ENCODE measurements at places on chromosomes 16 and 17. TPM values are rescaled to one million over a fixed set of nuclear protein-coding genes. Genes with fewer than 3 reads are reported as not detected.
A peak's percentile ranks its signal among the peaks of the same experiment; 100 is the strongest.

DNA sequence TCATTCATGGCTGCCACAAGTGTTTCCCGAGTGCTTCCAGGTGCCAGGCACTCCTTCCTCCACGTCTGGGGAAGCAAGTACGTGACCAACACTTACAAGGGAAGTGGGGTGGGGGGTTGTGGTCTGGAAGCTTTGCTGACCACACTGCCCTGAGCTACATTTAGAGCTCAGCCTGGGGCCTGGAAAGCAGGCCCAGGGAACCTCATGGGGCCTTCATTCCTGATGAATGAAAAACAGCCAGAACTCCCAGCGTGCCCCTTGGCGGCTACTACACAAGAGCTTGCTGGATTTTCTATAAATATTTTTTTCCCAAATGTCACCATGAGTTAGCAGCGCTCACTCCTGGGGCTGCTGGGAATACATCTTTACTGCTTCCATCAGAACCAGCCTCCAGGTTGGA lies 73.3 kb downstream of the ABCC12 start:
- no peaks in the 10 kb centered on the region for H3K27me3 ChIP-seq
- H3K4me3 ChIP-seq = no peak overlapping the region

The MYOCD gene
- total RNA-seq = 1.2 TPM

- peaks cover 100% of the 10 kb centered on the region for H3K27me3 ChIP-seq
- H3K4me1 ChIP-seq = peaks cover 50% of the 10 kb centered on the region
- no peaks in the 10 kb centered on the region for H3K36me3 ChIP-seq
- no peak within 1 kb of the TSS for H3K27ac ChIP-seq
- no peak for DNase-seq
Observed at GRCh38 chr17:48589831-48590606, at the start of gene HOXB3. Gene HOXB3, minus strand, starts transcription at chr17:48590241. Its CDS starts 37,767 bp downstream, at chr17:48552474.

GRCh38 chr17:57892146-57892819 lies 42.4 kb upstream of the MRPS23 start:
- peak; percentile 96 for DNase-seq
- peak overlapping the region; percentile 95 for H3K27ac ChIP-seq
- peak overlapping the region; percentile 10 for H3K4me3 ChIP-seq
- H3K27me3 ChIP-seq = no peaks in the 10 kb centered on the region
- peaks cover 18% of the 10 kb centered on the region for H3K4me1 ChIP-seq
- no peaks in the 10 kb centered on the region for H3K36me3 ChIP-seq

DNA sequence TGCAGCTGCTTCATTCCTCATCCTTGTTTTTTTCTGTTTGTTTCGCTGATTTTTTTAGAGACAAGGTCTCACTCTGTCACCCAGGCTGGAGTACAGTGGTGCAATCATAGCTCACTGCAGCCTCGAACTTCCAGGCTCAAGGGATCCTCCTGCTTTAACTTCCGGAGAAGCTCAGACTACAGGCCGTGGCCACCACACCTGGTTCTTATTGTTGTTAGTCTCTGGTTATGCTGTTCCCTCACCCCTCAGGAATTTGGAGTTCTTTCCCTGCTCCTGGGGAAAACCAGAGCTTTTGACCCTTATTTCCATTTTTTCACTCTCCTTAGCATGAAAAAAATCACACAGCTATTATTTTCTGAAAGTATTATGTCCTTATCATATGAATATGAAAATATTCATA lies 1.8 kb downstream of the ODF4 start:
- no peak for DNase-seq
- H3K4me3 ChIP-seq = no peak overlapping the region
- H3K27me3 ChIP-seq = no peaks in the 10 kb centered on the region

The HBZ gene
- 0.52 TPM for total RNA-seq

GRCh38 chr16:2964475-2965336 lies 631 bp downstream of the KREMEN2 start:
- peak overlapping the region; percentile 89 for H3K4me3 ChIP-seq
- peaks cover 38% of the 10 kb centered on the region for H3K27me3 ChIP-seq
- H3K4me1 ChIP-seq = peaks cover 15% of the 10 kb centered on the region
- H3K27ac ChIP-seq = no peak overlapping the region
- no peaks in the 10 kb centered on the region for H3K36me3 ChIP-seq

GRCh38 chr16:64061621-64062020 lies 1060.2 kb downstream of the CDH11 start:
- H3K27me3 ChIP-seq = no peaks in the 10 kb centered on the region
- no peaks in the 10 kb centered on the region for H3K36me3 ChIP-seq
- no peak for DNase-seq
- H3K4me1 ChIP-seq = no peaks in the 10 kb centered on the region

GRCh38 chr16:53920988-53921387 lies 217.0 kb downstream of the FTO start:
- H3K27ac ChIP-seq = no peak overlapping the region
- DNase-seq = no peak
- H3K27me3 ChIP-seq = no peaks in the 10 kb centered on the region
- H3K4me1 ChIP-seq = peaks cover 16% of the 10 kb centered on the region
- no peak overlapping the region for H3K4me3 ChIP-seq

DNA sequence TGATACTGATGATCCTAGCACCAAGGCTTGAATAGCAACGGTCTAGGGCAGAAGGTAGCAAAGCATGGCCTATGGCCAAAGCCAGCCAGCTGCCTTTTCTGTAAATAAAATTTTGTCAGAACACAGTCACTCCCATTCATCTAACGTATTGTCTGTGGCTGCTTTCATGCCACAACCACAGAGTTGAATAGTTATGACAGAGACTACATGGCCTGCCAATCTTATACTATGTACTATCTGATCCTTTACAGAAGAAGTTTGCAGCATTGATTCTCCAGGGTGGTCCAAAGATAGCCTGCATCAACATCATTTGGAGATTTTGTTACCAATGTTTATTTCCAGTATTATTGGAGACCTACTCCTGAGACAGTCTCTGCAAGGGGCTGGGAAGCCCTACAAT lies 19.9 kb upstream of the MMD start:
- H3K27me3 ChIP-seq = no peaks in the 10 kb centered on the region
- H3K27ac ChIP-seq = no peak overlapping the region
- H3K36me3 ChIP-seq = peaks cover 6% of the 10 kb centered on the region

DNA sequence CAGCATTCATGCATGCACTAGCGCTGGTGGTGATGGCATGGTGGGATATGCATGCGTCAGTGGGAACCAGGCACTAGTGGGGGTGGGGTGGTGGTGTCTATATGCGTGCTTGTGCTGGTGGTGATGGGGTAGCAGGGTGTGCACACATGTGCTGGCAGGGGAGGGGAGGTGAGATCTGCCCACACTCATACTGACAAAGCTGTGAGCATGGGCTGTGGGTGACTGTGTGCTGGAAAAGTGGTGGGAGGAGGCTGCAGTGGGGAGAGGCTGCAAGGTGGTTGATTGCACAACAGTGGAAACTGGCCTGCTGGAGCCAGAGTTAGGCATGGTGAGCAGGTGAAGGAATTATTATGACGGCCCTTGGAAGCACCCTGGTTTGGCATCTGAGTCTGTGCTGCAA lies 31.3 kb upstream of the TEKT1 start:
- no peak overlapping the region for H3K27ac ChIP-seq
- no peak overlapping the region for H3K4me3 ChIP-seq
- H3K4me1 ChIP-seq = peaks cover 4% of the 10 kb centered on the region
- no peak for DNase-seq
- peaks cover 3% of the 10 kb centered on the region for H3K27me3 ChIP-seq

DNA sequence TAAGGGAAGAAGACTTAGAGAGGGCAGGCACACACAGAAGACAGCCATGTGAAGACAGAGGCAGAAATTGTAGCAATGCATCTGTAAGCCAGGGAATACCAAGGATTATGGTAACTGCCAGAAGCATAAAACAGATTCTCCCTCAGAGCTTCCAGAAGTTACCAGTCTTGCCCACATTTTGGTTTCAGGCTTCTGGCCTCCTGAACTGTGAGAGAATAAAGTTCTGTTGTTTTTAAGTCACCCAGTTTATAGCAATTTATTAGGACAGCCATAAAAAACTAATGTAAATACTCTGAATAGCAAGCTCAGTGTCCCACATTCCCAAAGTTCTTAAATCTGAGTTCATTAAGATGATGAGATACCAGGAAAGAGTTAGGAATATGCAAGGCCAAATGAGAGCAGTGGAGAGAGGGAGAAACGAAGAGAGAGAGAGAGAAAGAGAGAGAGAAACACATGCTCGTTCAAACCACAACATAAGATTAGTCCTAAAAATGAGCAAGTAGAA lies 123.4 kb downstream of the HS3ST3A1 start:
- peaks cover 31% of the 10 kb centered on the region for H3K36me3 ChIP-seq
- H3K4me3 ChIP-seq = no peak overlapping the region
- 0 out of 2 replicates have a peak, but pooled peaks cover 4% of the 10 kb centered on the region for H3K27me3 ChIP-seq
- no peak overlapping the region for H3K27ac ChIP-seq
- no peaks in the 10 kb centered on the region for H3K4me1 ChIP-seq

DNA sequence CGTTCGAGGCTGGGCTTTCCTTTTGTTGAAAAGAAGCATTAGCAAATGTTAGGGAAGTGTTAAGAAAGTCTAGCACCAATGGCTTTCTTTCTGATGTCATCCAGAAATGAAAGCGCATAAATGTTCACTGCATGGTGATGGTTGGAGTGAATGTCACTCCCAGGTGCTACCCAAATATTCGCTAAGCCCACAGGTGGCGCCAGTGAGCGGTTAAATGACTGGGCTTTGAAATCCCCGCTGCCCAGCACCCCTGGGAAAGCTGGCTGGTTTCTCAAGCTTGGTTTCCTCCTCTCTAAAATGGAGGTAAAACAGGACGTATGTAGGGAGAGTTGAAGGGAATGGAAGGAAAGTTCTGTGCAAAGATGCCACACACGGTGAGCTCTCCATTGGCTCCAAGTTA lies 104.4 kb downstream of the IRX5 start:
- no peak overlapping the region for H3K4me3 ChIP-seq
- H3K36me3 ChIP-seq = no peaks in the 10 kb centered on the region
- H3K27me3 ChIP-seq = no peaks in the 10 kb centered on the region
- H3K27ac ChIP-seq = no peak overlapping the region
- no peaks in the 10 kb centered on the region for H3K4me1 ChIP-seq

- H3K4me3 ChIP-seq = no peak overlapping the region
- no peaks in the 10 kb centered on the region for H3K27me3 ChIP-seq
- H3K36me3 ChIP-seq = peaks cover 24% of the 10 kb centered on the region
Observed at GRCh38 chr16:28981517-28981916, 3.3 kb upstream of the LAT start.

DNA sequence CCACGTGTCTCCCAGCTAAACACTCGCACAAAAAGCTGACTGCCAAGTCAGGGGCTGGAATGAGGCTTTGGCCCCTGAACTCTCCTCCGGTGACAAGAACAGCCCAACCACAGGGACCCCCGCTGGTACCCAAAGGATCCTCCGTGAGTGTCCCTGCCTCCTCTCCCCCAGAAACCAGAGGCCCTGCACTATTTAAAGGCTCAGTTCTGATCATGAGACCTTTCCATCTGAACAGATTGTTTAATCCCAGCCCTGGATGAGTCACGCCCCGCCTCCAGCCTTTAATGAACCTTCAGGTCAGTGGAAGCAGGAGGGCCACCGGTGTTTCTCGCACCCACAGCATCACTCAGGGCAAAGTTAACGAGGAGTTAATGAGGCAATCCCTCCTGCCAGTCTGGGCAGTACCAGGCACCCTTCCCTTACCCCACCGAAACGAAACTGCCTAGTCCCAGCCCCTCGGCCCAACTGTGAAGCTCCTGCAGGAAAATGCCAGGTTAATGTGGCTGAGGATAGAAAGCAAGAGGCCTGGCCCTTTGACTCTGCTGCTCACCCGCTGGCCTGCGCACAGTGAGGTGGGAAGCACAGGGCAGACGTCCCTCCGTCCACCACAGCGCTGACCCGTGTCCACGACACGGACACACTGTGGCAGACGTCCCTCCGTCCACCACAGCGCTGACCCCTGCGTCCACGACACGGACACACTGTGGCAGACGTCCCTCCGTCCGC lies 32.4 kb downstream of the TIMM22 start:
- peaks cover 5% of the 10 kb centered on the region for H3K4me1 ChIP-seq
- peaks cover 18% of the 10 kb centered on the region for H3K27me3 ChIP-seq
- H3K36me3 ChIP-seq = no peaks in the 10 kb centered on the region
- DNase-seq = no peak
- H3K4me3 ChIP-seq = no peak overlapping the region

The MPDU1 gene
- 57.7 TPM for total RNA-seq

GRCh38 chr17:35875072-35875799 lies 4.9 kb downstream of the CCL5 start:
- H3K4me3 ChIP-seq = no peak overlapping the region
- no peaks in the 10 kb centered on the region for H3K27me3 ChIP-seq
- no peak for DNase-seq
- peaks cover 15% of the 10 kb centered on the region for H3K4me1 ChIP-seq

The SDR42E2 gene
- total RNA-seq = 0.13 TPM

The TBC1D3 gene
- not detected for total RNA-seq

The CCDC144A gene
- 2.6 TPM for total RNA-seq

- DNase-seq = peak; percentile 52
- H3K27me3 ChIP-seq = no peaks in the 10 kb centered on the region
- peak overlapping the region; percentile 87 for H3K4me3 ChIP-seq
Observed at GRCh38 chr17:44220213-44221083, 973 bp upstream of the UBTF start.

- H3K4me3 ChIP-seq = peak overlapping the region; percentile 87
- H3K36me3 ChIP-seq = peaks cover 2% of the 10 kb centered on the region
Observed at GRCh38 chr16:87392821-87393679, 914 bp downstream of the MAP1LC3B start.

DNA sequence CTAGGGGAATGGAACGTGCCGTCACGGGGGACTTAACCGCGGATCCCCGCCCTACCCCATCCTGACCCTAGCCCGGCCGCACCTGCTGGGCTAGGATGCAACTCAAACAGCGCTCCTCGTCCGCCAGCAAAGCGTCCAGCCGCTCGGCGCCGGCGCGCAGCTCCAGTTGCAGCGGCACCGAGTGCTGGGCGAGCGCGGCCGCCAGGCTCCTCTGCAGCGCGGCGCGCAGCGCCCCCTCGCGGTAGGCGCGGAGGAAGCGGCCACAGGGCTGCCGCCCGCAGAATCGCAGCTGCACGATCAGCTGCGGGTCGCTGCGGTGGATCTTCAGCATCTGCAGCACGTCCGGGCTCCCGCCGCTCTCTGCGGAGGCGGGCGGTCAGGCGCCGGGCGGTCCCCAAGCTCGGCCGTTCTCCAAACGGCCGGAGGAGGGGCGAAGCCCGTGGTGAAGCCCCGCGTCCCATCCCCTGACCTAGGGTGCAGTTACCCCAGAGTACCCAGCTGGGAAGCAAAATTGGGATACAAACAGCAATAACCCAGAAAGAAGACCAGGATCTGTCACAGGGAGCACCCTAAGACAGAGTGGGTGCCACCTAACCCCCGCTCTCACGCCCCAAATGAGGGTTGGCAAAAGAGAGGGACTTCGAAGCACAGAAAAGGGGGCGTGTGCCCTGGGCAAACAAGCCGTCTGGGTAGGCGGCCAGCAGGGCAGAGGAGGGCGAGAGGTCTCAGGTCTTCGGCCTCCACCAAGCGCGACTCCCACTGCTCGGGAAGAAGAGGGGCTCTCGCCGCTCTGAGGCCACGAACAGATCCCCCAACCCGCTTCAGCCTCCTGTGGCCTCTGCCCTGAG lies 4.2 kb downstream of the TRADD start:
- H3K4me1 ChIP-seq = peaks cover 21% of the 10 kb centered on the region
- H3K4me3 ChIP-seq = peak overlapping the region; percentile 70
- peak; percentile 88 for DNase-seq
- H3K27me3 ChIP-seq = peaks cover 97% of the 10 kb centered on the region
- no peaks in the 10 kb centered on the region for H3K36me3 ChIP-seq
- H3K27ac ChIP-seq = no peak overlapping the region

The HLF gene
- total RNA-seq = 0.30 TPM

- no peak overlapping the region for H3K27ac ChIP-seq
- H3K36me3 ChIP-seq = peaks cover 55% of the 10 kb centered on the region
- H3K27me3 ChIP-seq = peaks cover 19% of the 10 kb centered on the region
- no peaks in the 10 kb centered on the region for H3K4me1 ChIP-seq
- no peak overlapping the region for H3K4me3 ChIP-seq
Observed at GRCh38 chr16:6690741-6691140, 641.9 kb upstream of the RBFOX1 start.

- H3K27me3 ChIP-seq = no peaks in the 10 kb centered on the region
- H3K4me1 ChIP-seq = peaks cover 10% of the 10 kb centered on the region
- H3K36me3 ChIP-seq = peaks cover 6% of the 10 kb centered on the region
- no peak for DNase-seq
- H3K4me3 ChIP-seq = no peak overlapping the region
Observed at GRCh38 chr16:1496464-1496863, 3.3 kb downstream of the TELO2 start.

The KRTAP3-1 gene
- total RNA-seq = not detected

The FOXF1 gene
- 0.14 TPM for total RNA-seq

All from WTC11 (cell line).